ENCODE measurements at places on chromosomes 1 and 21.

DNA sequence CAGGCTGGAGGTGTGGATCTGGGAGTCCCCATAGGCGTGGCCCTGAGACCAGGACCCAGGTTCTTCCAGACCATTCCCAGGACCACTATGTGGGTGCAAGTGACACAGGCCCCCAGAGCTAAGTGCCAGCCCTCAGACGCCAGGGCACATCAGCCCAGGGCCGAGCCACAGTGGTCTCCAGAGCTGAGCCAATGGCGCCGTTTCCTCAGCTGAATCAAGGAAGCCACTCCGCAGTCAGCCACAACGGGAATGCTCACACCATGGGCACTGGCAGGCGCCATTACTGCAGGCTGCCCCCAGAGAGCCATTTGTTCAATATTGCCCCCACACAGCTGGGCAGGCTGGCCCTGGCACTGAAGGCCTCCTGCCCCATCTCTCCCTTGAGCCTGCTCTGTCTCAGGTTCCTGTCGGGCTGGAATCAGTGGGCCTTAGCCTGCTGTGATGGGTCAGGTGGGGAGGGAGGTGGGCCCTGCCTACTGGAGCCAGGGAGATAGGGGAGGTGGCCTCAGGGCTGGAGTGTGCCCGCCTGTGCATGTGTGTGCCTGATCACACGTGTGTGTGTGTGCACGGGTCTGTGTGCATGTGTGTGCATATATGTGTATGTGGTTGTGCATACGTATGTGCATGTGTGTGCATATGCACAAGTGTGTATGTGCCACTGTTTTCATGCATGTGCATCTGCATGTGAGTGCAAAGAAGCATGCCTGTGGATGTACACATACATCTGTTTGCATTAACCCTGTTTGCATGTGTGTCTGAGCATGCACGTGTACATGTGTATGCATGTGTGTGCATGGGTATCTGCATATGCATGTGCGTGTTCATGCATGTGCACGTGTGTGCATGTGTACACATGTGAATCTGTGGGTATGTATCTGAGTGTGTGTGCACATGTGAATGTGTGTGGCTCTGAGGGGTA, 6.1 kb downstream of the GJC2 start:
- DNase-seq = no peak

- DNase-seq = no peak
Measured at GRCh38 chr1:218366322-218367052, 21.4 kb downstream of the TGFB2 start.

GRCh38 chr1:155645648-155646047, 35.6 kb downstream of the MSTO1 start:
- no peak for DNase-seq

DNA sequence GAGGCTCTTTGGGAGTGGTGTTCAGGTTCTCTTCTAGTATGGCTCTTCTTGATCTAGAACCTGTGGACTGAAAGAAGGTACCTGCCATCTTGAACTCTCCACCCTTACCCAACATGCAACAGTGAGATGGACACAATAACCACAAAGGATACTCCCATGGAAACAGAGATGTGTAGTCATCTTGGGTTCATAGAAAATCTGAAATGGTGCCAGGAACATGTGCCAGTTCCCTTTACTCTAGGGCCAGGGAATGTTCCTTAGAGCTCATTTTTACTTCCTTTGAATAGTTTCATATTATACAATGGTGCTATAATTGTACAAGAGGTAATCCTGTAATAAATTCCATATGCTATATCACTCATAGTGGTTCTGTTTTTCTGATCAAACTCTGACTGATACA, 13.2 kb upstream of the SCYL3 start:
- no peak for DNase-seq

DNA sequence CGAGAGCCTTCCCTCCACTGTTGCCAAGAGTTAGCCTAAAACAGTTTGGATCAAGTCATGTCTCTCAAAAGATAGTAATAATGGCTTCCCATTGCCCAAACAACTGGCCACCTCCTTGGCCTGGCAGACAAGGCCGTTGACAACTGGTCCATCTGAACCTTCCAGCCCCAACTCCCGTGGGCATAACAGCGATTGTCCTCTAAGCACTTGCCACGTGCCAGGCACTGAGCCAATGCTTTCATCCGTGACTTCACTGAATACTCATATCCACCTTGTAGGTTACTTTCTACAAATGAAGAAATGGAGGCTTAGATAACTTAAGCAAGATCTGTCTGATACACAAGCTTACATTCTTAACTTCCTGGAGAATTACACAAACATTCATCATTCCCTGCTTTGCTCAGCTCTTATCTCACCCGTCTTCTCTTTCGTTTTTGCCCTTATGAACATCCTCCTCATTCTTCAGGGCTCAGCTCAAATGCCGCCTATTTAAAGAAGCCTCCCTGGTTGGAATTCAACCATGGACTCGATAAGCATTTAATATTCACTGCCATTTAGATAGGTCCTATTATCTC, 106.4 kb downstream of the KCND3 start:
- no peak for DNase-seq

DNA sequence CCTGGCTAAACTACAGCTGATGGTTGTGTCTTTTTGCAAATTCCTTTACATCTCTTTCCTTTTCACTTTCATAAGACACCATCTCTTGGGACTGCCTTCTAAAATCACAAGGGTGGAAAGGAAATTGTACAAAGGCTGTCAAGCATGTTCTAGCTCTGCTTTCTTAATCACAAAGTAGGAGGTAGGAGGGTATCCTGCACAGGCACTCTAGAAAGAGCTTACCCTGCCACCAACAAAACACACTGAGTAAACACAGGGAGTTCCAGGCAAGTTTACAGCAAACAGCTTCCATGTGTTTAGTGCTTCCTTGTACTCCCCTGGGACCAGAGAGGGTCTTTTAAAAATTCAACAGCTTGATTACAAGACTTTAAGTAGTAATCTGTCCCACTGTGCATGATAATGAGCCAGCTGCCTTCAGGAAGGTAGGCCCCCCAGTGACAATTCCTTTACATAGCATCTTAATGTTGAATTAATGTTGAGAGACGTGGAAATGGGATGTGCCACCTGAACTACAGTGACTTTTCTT, 2.4 kb downstream of the PLPP3 start:
- DNase-seq = peak; percentile 53

DNA sequence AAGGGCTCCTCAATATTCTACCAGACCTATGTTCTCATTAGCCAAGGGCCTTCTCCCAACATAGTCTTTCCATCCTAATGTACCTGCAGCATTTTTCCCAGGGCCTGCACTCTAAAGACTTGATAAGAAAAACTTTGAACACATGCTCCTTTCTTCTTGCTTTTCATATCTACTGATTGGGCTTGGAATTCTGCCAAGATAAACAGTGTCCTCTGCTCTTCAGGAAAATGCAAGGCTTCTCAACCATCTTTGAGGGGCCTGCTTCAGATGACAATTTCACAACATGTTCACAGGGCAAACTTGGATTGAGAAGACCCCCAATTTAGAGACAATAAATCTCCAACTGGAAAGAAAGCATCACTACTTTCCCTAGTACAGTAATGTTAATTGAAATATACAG, 25.8 kb upstream of the PPT1 start:
- no peak for DNase-seq

All from RKO (cell line).